ENCODE measurements at places on chromosomes 11 and 22. TPM values are rescaled to one million over a fixed set of nuclear protein-coding genes. Genes with fewer than 3 reads are reported as not detected.

DNA sequence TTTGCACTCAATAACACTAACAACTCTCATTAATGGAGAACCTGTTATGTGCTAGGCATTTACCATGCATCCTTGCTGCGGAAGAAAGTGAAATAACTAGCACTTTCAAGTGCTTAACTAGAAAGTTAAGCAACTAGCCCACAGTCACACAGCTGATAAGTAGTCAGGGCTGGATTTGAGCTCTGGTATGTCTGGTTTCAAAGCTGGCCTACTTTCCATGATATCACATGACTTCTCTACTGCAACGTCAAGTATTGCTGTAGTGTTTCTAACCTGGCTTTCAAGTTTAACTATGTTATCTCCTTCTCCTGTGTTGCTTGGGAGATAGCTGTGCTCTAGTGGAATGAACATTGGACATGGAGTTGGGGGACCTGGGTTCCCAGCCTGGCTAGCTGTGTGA is 12.1 kb downstream of the SLC15A3 start:
- no peak for DNase-seq

DNA sequence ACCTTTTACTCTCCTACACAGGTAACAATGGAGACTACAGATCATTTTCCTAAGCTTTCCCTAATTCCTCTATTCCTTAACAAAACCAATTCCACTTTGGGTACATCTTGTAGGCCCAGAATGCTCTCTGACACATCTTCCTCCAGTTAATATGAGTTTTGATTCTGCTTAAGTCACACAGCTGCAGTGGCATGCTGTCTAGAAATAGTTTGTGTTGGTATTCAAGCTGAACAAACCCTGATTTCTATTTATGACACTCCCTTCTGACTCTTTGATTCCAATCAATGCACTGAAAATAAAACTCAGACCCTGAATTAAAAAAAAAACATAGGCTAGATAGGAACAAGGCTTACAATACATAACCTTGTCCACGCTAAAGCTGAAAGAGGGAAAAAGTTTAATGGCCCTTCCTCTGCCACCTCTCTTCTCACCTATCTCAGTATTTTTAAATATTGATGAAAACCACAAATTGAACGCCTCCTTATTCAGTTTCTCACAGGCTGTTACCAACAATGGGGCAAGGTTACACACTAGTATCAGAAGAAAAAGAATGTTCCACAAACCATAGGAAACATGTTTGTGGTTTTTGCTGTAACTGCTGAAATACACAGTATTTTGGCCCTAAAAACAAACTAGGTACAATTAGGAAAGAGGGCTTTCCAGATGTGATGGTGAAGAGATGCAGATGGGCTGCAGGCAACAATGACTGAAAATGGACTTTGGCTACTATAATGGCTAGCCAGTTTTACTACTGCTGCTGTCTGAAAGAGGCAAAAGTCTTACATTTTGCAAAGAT is 35.7 kb upstream of the GAB2 start:
- DNase-seq, result no peak

DNA sequence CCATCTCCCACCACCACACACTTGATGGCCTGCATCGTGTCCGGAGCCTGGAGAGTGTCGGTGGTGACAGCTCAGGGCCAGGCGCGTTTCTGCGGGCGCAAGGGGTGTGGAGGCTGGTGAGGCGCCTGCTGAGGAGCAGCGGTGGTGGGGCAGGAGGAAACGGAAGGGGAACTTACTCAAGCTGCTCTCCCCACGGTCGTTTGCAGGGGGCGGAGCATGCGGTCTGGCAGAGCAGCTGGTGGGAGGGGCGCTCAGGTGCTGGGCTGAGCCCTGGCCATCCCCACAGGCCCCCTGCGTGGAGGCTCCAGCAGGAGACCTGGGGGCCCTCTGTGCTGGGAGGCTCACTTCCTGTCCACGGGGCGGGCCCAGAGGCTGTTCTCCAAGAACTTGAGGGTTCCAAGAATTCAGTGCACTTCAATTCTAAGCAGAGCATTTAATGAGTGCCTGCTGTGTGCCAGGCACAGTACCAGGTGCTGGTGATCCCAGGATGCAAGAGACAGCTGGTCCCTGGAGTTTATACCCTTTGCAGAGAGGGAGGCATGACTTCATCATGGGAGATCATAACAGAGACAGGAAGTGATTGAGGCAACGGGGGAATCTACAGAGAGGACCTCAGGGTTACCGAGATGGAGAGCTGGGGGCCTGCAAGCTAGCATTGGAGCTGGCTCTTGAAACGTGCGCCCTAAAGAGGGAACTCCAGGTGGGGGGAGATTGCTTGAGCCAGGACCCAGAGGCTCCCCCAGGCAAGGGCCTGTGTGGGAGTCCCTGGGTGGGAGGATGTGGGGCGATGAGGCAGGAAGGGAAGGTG is at the start of gene RAC2:
Gene RAC2 (minus strand): TSS at position 156 of the 808 bp plus-strand sequence. CDS start 121 bp downstream, at position 35.
- DNase-seq, result peak; percentile 29

DNA sequence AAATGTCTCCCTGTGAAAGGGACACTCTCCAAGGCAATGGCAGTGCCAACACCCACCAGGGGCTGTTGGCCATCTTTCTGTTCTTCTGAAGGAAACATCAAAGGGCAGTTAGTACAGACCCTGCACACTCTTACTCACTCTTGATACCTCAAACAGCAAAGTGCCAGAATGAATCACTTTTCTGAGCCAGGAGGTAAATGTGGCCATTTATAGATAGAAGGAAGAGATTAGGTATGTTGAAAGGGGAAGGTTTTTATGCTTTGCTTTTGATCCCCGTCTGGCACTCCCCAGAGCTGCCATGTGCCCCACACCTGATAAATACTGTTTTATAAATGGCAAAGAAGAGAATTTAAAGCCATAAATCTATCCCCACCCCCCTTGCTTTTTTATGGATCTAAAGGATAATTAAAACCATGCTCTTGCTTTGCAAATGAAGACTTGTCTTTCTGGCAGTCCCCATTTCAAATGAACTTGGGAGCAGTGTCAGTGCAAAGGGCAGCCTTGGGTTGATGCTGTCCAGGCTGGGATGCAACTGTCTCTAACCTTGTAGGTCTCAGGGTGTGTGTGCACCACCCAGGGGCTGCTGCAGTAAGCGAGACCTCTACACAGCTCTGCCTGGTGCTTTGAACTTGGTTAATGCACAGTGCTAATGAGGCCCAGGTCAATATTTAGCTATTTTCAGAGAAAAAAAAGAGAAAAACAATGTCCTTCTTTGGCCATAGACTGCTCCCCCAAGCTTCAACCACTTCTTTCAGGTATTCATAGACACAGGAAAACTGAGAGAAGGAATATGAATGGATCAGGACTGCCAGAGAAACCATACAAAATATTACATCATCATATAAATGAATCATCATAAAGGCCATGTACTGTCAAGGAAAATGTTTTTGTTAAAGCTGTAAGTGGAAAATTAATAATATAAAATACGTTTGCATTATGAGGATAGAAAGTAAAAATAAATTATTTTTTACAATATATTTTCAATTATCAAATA is 207.5 kb downstream of the ETS1 start:
- no peak for DNase-seq

DNA sequence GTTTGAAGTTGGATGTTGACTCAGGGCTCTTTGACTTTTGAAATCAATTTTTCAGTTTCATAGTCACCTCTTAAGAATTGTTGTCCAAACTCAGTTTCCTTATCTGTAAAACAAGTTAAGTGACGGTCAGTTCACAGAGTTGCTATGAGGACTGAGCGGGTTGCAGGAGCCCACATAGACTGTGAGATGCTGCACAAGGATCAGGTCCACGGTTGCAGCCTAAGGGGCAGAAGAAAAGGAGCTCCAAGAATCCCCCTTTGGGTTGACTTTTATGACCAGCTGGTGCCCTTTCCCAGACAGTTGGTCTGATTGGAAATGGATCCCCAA is 55.5 kb upstream of the TIMP3 start:
- DNase-seq, result no peak

The C22orf31 gene
- not detected for total RNA-seq

- peak; percentile 30 for DNase-seq
These were observed 25.1 kb downstream of the KIAA1671 start for GRCh38 chr22:24977370-24978221.

DNA sequence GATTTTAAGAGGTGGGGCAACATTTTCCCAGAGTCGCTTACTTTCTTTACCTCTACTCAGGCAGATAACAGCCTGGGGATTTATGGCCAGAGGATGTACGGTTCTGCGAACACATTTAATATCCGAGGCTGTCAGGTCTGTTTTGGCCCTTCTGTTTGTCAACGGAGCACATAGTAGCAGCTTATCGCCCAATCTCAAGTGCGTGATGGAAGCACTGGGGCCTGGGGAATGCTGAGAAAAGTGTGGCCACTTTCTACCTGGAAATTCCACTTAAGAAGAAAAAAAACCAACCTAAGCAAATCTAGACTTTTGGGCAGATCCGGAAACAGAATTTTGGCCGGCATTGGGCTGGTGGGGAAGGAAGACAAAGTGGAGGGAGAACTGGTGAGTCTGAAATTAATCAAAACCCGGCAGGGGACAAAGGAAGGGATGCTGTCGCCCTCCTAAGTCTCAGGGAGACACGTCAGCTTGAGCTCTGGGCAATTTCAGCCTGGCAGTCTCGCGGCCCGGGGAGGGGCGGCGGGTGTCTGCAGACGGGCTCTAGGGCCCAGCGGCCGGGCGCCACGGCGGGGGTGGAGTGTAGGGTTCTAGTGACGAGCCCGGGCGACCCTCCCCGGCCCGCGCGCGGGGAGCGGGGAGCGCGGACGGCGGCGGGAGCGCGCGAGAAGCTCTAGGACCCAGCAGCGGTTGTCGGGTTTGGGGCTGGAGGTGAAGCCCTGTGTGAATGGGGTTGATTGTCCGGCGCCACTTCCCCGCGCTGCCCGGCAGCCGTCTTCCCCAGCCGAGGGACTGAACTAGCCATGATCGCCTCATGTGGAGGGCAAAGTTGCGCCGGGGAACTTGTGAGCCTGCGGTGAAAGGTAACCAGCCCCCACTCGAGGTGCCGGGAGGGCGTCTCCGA is at the start of gene AMOTL1:
Gene AMOTL1 (plus strand): TSS at position 656 of the 901 bp plus-strand sequence. CDS start 156 bp downstream, at position 812.
- peak; percentile 87 for DNase-seq

DNA sequence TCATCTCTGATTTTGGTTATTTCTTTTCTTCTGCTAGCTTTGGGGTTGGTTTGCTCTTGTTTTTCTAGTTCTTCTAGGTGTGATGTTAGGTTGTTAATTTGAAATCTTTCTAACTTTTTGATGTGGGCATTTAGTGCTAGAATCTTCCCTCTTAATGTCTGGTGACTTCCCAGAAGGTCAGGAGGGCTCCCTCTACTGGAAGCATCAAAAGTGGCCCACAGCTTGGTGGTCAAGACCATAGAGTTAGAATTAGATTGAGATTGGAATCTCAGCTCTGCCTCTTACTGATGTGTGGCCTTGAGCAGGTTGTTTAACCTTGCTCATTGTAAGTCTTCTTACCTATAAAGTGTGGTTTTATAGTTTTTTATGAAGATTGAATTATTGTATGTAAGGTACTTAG is 99.3 kb downstream of the FDX1 start:
- DNase-seq, result no peak

DNA sequence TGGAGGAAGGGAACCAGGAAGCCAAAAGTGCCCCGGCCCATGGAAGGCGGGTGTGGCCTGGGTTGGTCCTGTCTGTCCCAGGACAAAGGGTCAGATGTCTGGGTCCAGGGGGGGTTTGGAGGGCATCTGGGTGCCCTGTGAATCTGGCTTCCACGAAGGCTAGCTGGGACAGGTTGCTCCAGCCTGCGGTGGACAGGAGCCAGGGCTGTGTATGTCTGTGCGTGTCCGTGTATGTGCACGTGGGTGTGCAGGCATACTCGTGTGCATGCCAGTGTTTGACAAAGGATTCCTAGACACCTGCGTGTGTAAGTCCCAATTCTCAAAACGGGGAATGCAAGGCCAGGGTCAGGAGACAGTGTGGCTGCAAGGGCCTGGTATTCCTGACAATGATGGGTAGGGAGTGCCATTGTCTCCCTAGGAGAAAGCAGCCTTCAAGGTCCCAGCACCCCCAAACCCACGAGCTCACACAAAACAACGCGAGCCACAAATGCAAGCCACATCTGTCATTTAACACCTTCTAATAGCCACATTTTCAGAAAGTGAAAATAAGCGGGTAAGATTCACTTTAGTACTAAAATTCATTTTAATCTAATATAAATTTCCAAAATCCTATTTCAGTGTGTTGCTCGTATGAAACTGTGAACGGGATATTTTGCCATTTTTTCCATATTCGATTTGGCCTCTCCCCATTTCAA is 78.4 kb upstream of the WNT7B start:
- DNase-seq, result peak; percentile 47

The MMP1 gene
- total RNA-seq, result not detected

GRCh38 chr11:72725724-72726028 is 26.5 kb downstream of the ARAP1 start:
- no peak for DNase-seq

The TSPAN18 gene
- total RNA-seq, result 117 TPM

The GALNT18 gene
- 31.4 TPM for total RNA-seq

DNA sequence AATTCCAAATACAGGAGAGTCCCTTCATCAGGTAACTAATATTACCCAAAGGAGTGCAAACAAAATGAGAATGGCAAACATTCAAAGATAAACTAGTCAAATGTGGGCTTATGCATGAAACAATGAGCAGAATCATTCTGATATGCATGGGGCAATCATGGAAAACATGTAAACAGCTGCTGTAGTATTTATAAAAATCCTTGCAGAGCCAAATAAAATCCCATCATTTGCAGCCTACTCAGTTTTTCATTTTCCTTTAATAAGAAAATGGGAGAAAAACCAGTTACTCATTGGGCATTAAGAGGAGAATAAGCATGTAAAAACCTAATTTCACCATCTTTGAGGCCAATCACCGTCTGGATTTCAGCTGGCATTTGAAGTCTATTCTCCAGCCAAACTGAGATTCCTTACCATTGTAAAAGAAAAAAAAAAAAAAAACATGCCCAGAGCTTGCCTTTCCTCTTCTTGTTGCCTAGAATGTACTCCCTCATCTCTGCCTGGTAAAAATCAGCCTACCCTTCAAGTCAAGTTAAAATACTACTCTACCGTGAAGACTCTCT is 249.1 kb downstream of the TTC28 start:
- DNase-seq, result no peak

DNA sequence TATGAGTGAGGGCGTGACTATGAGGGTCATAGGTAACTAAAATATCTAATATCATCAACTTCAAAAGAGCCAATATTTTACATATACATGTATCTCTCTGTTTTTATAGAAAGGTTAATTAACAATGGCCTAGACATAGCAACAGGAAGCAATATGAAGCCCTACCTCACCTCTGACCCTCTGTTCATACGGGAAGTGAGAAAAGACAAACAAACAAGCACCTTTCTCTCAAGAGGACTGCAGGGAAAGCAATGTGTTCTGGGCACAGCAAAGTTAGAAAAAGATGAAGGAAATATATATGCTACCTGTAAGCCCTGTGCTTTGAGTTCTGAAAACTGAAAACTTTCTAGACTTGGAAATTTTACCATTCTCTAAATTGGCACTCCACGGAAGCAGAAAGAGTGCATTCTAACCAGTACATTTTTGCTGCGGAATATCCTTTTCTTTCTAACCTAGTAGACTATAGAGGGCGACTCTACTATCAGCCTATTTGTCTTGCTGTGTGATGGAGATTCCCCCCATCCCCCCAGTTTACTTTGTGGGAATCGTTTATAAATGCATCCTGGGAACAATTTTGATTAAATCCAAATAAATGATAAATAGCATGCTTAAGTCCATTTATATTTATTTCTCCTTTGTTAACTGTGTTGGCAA is 830.4 kb upstream of the FAT3 start:
- DNase-seq, result no peak

- no peak for DNase-seq
These were observed 42.9 kb downstream of the CTNND1 start for GRCh38 chr11:57804466-57804865.

GRCh38 chr22:20026204-20026908 is 5.4 kb downstream of the TANGO2 start:
- DNase-seq, result no peak
